Stimulated activated CD4-positive, alpha-beta T cell treated with anti-CD3 and anti-CD28 coated beads, Interleukin-4, amount 100 ng/mL, for 1 hour (primary cell): ENCODE measurements at places on chromosomes 6 and 20.

GRCh38 chr6:68559716-68560115, 75.4 kb upstream of the ADGRB3 start:
- no peak for DNase-seq

DNA sequence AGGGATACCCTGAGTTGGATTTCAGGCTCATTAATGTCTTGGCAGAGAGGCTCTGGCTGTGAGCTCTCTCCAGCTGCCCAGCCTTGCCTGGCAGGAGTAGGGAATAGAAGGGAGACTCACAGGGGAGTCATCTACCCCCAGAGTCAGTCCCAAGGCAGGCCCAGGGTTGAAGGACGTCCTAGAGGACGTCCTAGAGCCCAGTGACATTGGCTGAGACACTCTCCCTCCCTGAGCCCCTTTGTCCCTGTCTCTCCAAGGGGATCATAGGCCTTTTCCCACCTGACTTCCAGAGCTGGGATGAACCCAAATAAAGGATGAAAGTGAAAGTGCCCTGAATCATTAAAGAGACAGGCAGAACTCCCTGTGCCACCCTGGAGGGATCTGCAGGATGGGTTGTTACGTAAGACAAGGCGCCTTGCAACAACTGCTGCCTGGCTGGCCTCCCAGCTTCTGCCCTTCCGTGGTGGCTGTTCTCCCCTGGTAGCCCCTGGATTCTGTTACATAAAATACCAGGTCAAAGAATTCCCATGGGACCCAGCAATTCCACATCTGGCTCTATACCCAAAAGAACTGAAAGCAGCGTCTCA, 53.6 kb upstream of the SIRPA start:
- no peak for DNase-seq

- DNase-seq, result no peak
Observed at GRCh38 chr6:158868122-158868480, 48.9 kb upstream of the EZR start.

DNA sequence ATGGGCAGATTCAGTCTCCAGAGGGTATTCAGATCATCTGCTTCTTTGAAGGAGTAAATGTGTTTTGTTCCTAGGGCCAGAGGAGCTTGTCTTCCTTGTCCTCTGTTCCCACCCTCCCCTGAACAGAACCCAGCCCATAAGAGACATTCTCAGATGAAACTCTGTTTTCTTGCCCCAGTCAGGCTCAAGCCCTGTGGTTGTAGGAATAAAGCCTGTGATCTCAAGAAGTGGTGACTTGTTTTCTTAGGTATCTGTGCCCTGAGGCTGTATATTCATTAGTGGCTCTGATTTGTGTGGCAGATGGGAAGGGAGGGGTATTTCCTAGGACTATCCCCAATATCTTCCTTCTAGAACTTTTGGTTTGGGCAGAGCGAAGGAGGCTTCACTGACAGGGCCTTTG, 27.9 kb downstream of the GSS start:
- no peak for DNase-seq

- DNase-seq, result no peak
Observed at GRCh38 chr20:53739799-53740785, 146.5 kb upstream of the ZNF217 start.

DNA sequence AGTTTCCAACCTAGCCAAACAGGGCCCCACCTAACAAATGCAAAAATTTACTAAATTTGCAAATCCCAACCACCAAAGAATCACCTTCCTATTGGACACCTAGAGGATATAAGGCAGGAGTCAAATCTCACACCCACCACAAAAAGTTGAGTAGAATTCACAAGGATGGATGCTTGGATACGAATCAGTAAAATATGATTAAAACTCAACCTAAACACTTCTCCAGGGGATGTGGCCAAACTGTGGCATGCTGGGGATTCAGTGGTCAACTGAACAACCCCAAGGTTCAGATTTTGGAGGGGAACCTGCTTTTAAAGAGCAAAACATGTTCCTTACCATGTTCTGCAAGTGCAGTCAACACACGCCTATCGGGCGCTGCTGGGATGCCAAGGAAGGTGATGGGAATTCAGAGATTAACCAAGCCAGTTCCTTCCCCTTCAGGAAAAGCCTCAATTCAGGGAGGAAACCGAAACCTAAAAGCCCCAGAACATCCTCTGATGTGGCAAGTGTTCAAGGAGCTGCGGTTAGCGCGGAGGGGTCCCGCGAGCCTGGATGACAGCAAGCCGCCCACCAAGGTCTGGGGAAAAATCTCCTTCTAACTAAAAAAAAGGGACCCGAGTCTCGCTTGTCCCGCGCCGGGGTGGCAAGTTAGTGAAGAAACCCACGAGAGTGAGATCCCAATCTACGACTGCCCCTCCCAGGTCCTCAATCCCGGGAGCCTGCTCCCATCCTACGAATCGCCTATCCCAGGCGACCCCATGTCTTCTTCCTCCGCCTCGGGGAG, 902 bp downstream of the SAMHD1 start:
- DNase-seq, result no peak
